Pancreas (tissue), 10 donors: ENCODE measurements at places on chromosomes 6 and 20. TPM values are rescaled to one million over a fixed set of nuclear protein-coding genes. Genes with fewer than 3 reads are reported as not detected.

DNA sequence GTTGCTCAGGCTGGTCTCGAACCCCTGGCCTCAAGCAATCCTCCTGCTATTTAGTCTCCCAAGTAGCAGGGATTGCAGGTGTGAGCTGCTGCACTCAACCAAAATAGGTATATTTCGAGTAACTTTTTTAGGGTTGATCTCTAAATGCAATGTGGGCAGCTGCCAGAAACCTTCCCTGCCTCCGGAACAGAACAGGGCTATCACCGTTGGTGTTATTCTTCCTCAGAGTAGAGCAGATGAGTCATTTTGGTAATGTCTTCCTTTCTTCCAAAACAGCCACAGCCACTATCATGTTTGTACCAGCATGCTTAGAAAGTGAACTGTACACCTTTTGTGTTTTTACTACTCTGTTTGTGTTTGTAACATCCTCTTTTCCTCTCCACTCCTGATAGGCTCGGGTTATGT is 44.1 kb downstream of the SNX9 start:
- H3K4me3 ChIP-seq: no peak overlapping the region
- H3K4me1 ChIP-seq: peaks cover 4% of the 10 kb centered on the region
- no peaks in the 10 kb centered on the region for H3K27me3 ChIP-seq
- no peaks in the 10 kb centered on the region for H3K36me3 ChIP-seq
- no peak for DNase-seq

GRCh38 chr6:100730001-100730980 is 150.8 kb downstream of the ASCC3 start:
- H3K4me3 ChIP-seq: no peak overlapping the region
- H3K36me3 ChIP-seq: no peaks in the 10 kb centered on the region
- no peak overlapping the region for H3K27ac ChIP-seq
- peaks cover 7% of the 10 kb centered on the region for H3K4me1 ChIP-seq

DNA sequence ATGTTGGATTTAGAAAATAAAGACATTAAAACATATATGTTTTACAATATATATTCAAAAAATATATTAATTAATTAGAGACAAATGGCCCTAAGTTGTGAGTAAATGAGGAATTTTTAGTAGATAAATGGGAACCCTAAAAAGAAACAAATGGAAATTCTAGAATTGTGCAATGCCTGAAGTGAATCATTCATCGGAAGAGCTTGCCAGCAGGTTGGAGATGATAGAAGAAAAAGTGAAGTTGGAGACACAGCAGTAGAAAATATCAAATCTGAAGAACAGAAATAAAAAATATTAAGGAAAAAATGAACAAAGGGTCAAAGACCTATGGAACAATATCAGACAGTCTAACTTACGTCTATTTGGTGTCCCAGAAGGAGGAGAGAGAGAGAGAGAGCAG is 109.4 kb upstream of the NEDD9 start:
- no peak overlapping the region for H3K27ac ChIP-seq
- H3K4me3 ChIP-seq: no peak overlapping the region
- H3K4me1 ChIP-seq: no peaks in the 10 kb centered on the region

GRCh38 chr6:88177961-88178464 is 11.9 kb upstream of the CNR1 start:
- no peaks in the 10 kb centered on the region for H3K4me1 ChIP-seq
- H3K27me3 ChIP-seq: no peaks in the 10 kb centered on the region
- DNase-seq: no peak
- H3K36me3 ChIP-seq: no peaks in the 10 kb centered on the region
- H3K27ac ChIP-seq: no peak overlapping the region

DNA sequence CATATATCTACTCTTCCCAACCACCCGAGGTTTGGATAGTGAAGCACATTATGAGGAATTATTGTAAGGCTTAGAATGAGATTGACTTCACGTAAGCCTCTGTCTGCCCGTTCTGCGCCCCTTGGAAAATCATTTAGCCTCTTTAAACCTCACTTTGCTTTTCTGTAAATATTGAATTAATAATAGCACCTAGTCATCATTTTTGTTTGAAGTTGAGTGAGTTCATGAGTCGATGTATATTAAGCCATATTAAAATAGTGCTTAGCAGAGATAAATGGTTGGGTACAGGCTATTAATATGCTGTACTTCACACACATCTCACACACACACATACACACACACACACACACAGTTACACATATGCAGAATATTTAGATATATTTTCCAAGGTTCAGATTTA is 344.8 kb upstream of the EYS start:
- H3K36me3 ChIP-seq: no peaks in the 10 kb centered on the region
- no peak overlapping the region for H3K27ac ChIP-seq
- H3K4me3 ChIP-seq: no peak overlapping the region
- no peak for DNase-seq
- no peaks in the 10 kb centered on the region for H3K27me3 ChIP-seq
- H3K4me1 ChIP-seq: no peaks in the 10 kb centered on the region

DNA sequence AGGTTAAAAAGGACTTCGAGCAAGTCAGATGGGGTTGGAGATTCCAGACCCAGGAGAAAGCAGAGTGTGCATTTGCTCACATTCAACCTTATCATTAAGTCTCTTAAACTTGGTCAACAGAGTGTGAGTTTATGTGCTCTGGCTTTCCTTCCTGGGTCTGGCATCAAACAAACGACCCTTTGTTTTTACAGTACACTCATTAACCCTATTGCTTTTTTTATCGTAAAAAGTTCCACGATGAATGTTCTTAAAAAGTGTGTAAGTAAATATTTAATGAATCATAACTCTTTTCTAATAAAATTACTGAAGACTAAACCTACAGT is 2.5 kb downstream of the FYN start:
- peaks cover 3% of the 10 kb centered on the region for H3K27me3 ChIP-seq
- no peaks in the 10 kb centered on the region for H3K4me1 ChIP-seq
- no peak for DNase-seq
- no peak overlapping the region for H3K4me3 ChIP-seq
- H3K27ac ChIP-seq: no peak overlapping the region

The HLA-DRB1 gene
- polyA plus RNA-seq: 20.2 TPM

The HEY2 gene
- polyA plus RNA-seq: 1.6 TPM

GRCh38 chr6:18388271-18388670 is 1.1 kb downstream of the RNF144B start:
- no peak for DNase-seq
- H3K4me3 ChIP-seq: peak overlapping the region; percentile 47
- peaks cover 26% of the 10 kb centered on the region for H3K4me1 ChIP-seq
- no peaks in the 10 kb centered on the region for H3K27me3 ChIP-seq
- peak overlapping the region; percentile 36 for H3K27ac ChIP-seq
- H3K36me3 ChIP-seq: no peaks in the 10 kb centered on the region

The RBPJL gene
- polyA plus RNA-seq: 1,163 TPM

DNA sequence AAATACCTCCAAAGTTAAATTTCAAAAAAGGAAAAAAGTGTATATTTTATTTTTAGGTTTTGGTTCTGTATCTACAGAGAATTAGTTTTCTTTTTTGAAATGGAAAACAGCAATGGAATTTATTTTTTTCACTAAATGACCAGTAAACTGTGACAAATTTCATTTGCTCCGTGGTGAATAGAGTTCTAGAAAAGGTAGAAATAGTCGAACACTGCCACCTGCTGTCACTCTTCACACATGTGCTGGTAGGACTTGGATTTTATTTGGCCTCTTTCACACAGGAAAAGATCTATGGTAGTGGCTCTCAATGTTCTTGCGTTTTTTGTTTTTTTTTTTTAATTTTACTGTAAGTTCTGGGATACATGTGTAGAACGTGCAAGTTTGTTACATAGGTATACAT is 312.5 kb downstream of the EYA4 start:
- no peak overlapping the region for H3K27ac ChIP-seq
- no peak overlapping the region for H3K4me3 ChIP-seq
- H3K4me1 ChIP-seq: no peaks in the 10 kb centered on the region
- H3K36me3 ChIP-seq: no peaks in the 10 kb centered on the region
- no peak for DNase-seq
- no peaks in the 10 kb centered on the region for H3K27me3 ChIP-seq

The SLC12A5 gene
- 12.9 TPM for polyA plus RNA-seq

DNA sequence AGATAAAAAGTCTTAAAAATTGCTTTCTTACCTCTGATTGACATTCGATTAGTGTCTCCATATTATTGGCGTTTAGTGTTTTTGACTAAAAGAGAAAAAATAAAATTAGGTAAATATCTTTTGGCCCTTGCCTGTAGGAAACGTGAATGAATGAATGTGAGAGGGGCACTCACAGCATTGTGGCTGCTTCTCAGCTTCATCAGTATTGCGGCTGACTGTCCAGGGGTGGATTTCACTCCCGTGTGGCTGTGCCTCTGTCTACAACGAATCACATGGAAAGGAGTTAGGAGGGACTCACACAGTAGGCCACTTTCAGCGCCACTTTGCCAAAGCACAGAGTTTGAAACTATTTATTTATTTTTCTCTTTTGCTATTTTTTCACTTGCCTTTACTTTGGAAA is 844 bp downstream of the TAGAP start:
- DNase-seq: no peak
- H3K4me1 ChIP-seq: no peaks in the 10 kb centered on the region
- no peaks in the 10 kb centered on the region for H3K36me3 ChIP-seq
- H3K4me3 ChIP-seq: peak overlapping the region; percentile 19
- peak overlapping the region; percentile 10 for H3K27ac ChIP-seq

DNA sequence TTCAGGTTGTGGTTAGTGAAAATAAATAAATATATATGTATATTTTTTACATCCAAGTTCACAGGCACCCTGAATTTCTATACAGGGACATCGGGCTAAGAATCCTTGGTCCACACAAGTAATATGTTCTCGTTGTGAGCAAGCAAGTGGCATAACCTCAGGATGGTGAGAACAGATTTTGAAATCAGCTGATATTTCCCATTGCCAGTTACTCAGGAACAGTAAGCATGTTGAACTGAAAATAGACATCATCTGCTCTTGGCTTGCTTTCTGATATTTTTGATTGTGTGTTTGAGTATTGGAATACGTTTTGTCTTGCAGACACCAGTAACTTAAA is 87.7 kb downstream of the TRMT6 start:
- no peaks in the 10 kb centered on the region for H3K36me3 ChIP-seq
- H3K4me1 ChIP-seq: peaks cover 25% of the 10 kb centered on the region
- no peak overlapping the region for H3K4me3 ChIP-seq
- no peak overlapping the region for H3K27ac ChIP-seq
- DNase-seq: no peak

The TNF gene
- 0.11 TPM for polyA plus RNA-seq

The ADGRB3 gene
- 0.26 TPM for polyA plus RNA-seq

DNA sequence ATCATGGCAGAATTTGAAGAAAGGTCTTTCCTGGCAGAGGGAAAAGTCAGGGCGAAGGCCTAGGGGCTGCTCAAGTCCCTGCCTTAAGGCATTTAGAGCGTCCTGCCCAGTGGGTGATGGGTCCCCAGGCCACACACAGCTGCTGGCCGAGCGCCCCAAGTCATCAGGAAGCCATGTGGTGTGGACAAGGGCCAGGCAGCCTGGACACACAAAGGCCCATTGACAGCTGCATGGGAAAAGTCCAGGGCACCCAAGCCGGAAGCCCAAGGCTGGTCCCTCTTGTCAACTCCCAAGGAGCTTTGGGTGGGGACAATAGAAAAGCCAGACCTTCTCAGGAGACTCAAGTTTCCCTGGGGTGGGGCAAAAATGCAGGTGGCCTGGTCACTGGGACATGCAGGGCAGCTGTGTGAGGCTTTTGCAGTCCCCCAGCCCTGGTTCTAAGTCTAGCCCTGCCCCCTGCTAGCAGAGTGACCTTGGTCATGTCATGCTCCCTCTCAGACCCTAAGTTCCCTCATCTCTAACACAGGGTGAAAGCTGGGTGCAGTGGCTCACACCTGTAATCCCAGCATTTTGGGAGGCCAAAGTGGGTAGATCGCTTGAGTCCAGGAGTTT is 44.3 kb upstream of the PTGIS start:
- peak; percentile 44 for DNase-seq
- H3K27ac ChIP-seq: no peak overlapping the region
- no peaks in the 10 kb centered on the region for H3K4me1 ChIP-seq
- H3K4me3 ChIP-seq: no peak overlapping the region

DNA sequence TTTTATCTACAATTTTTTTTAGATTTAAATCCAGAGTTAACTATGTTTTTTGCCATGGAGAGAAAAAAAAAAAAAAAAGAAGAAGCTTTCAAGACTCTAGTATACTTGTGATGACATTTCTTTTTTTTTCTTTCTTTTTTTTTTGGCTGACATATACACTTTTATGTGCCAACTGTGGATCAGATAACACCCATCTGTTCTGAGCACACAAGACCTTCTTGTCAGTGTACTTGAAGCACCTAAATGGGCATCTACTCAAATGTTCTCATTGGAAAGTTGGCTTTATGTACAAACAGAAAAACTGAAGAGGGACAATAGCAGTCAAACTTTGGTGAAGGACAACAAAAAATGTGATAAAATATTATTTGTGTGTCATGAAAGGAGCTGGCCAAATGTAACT is 904.5 kb downstream of the GRIK2 start:
- DNase-seq: no peak
- no peaks in the 10 kb centered on the region for H3K36me3 ChIP-seq
- no peak overlapping the region for H3K27ac ChIP-seq
- H3K4me1 ChIP-seq: no peaks in the 10 kb centered on the region

The ECT2L gene
- not detected for polyA plus RNA-seq

- DNase-seq: no peak
- H3K27ac ChIP-seq: no peak overlapping the region
- no peak overlapping the region for H3K4me3 ChIP-seq
- no peaks in the 10 kb centered on the region for H3K27me3 ChIP-seq
These were observed 246.9 kb downstream of the UBE3D start for GRCh38 chr6:82818727-82819126.

The CCN5 gene
- polyA plus RNA-seq: 3.3 TPM

The GTPBP2 gene
- polyA plus RNA-seq: 63.0 TPM

DNA sequence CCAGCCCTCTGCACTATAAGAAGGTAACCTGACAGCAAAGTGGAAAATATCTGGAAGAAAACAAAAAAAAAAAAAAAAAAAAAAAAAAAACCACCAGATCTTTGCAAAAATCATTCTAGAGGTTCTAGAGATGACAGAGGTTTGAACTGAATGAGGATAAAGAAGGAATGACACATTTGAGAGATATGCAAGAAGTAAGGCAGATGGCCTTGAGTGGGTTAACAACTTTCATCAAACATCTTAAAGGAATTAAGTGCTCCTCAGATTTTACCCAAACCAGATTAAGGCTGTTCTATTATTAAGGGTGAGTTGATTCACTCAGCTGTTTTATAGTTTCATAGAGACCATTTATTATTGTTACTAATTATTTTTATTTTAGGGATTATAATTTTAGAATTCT is 62.0 kb downstream of the RSPO3 start:
- H3K27me3 ChIP-seq: no peaks in the 10 kb centered on the region
- H3K4me3 ChIP-seq: no peak overlapping the region
- DNase-seq: no peak
- no peaks in the 10 kb centered on the region for H3K36me3 ChIP-seq

DNA sequence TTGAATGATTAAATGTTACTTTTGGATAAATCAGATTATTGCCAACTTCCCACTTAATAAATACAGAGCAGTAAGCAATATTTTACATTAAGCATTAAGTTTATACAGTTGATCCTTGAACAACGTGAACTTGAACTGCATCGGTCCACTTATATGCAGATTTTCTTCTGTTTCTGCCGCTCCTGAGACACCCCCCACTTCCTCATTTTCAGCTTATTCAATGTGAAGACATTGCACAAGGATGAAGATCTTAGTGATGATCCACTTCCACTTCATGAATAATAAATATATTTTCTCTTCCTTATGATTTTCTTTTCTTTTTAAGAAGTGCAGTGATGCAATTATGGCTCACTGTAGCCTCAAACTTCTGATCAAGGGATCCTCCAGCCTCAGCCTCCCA is 167.2 kb downstream of the LINC00237 start:
- no peak overlapping the region for H3K4me3 ChIP-seq
- no peaks in the 10 kb centered on the region for H3K4me1 ChIP-seq
- no peak overlapping the region for H3K27ac ChIP-seq
- no peaks in the 10 kb centered on the region for H3K27me3 ChIP-seq
